ENCODE measurements at places on chromosomes 13 and 19.

DNA sequence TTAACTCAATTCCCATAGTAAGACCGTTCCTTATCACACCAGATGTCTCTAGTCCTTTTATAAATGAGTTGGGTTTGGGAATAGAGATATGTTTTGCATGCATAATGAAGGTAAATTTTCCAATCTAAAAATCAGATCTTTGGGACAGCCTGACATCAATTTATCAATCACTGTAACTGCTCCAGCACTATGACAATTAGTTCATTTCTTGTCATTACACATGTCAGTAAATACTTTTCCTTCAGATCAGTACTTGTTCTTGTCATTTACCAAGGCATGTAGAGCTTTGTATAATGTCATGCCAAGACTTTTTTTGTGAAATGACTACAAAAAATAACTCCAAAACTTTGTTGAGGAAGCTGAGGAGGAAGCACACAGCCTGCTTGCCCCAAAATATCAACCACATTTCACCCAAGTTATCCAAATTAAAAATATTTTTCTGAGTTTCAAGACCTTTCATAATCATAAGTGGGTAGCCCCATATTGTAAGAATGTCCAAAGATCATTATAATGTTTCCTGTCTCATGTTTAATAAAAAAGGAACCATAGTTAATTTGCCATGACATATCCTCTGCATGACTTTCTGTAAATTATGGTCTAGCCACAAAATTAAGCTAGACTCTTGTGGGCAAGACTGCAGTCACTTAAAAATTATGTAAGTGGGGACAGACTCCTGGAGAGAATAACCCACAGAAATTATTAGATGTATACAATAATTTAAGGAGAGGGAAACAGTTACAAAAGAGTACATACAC lies 586.8 kb downstream of the TBC1D4 start:
- no peak for DNase-seq

- no peak for DNase-seq
Observed at GRCh38 chr13:49347650-49348385, 96.0 kb downstream of the CAB39L start.

DNA sequence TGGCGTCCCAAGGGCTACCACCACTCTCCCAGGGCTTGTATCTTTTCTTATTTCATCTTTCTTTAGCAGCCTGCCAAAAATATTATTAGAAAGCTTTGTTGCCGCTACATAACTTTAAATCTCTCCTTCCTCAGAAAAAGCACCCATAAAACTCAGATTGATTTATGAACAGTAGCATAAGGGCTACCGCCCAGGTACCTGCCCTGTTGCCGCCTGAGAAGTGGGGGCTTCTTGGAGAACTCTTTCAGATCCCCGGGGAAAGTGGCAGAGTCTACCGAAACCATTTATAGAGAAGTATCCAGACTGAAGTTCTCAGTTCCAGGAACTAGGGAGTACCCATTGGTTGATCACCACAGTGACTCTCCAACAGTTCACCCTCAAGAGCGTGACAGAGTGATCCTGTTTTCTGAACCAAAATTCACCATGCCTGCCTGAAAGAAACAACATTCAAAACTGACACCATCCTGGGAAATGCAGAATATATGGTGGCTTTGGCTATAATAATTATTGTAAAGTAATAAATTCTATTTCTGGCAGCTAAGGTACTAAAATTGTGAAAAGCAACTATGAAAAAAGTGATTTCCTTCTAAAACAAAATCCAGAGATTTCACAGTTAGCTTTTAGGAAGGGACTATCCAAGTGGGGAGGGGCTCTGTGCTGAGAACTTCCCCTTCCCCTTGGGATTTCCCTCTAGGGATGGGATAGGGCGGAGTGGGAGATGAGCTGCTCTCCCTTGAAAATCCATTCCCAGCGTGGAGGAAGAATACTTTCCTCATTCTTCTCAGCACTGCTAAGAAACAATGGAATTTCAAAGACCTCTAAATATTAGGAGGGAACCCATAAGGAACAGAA lies 877 bp upstream of the N4BP2L1 start:
- DNase-seq, result no peak

- no peak for DNase-seq
Observed at GRCh38 chr13:112185466-112185865, 118.5 kb downstream of the SOX1 start.

DNA sequence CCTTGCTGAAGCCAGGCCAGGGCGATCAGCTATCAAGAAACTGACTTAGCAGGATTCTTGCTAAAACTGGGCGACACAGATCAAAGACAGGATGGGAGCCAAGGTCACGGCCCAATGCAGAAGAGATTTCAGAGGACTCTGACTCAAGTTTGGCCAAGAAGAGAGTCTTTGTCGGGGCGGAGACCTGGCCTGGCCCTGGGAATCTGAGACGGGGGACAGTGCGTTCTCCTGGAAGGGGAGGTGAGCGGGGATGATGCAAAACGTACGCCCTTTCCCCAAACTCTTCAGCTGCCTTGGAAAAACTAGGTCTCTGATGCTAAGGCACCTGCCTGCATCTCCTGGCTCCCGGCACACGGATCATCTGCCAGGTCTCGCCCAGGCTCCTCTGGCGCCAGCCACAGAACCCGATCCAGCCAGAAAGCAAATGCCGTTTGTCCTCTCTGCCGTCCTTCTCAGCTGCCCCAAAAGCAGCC lies 9.8 kb downstream of the MVB12A start:
- DNase-seq, result no peak

- DNase-seq, result no peak
Observed at GRCh38 chr19:15453091-15453578, 3.4 kb upstream of the WIZ start.

DNA sequence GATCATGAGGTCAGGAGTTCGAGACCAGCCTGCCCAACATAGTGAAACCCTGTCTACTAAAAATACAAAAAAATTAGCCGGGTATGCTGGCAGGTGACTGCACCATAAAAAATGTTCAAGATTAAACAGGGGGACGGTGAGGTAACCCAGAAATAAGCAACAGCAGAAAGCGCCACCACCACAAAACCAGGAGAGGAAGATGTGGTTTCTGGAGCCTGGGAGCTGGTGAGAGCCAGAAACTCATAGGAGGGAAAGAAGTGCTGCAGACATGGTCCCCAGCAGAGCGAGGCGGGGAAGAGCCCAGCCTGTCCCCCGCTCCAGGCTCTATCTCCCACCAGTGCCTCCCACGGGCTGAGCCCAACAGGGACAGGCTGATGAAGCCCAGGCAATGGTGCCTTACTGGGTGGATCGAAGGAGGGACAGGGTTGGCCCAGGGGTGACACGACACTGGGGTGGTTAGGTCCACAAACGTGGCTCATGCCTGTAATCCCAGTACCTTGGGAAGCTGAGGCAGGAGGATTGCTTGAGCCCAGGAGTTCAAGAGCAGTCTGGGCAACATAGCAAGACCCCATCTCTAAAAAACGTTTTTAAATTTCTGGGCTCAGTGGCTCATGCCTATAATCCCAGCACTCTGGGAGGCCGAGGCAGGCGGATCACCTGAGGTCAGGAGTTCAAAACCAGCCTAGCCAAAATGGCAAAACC lies 19.0 kb downstream of the SPC24 start:
- no peak for DNase-seq

DNA sequence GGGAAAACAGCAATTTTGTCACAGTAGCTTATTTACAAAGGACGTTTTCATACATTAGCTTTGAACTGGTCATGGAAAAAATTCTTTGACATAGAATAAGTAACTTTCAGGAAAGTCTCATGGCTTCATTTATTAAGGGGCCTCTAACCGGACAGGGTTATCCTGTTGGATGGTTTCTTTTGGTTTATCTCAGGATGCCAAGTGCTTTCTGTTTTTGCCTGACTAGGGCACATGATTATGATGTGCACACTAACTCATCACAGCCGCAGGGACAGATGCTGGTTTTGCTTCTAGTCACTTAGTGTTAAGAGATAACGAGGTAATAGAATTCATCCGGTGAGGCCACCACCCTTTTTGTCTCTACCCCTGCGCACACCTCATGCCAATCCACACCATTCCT lies 53.0 kb downstream of the TGDS start:
- DNase-seq, result no peak

GRCh38 chr19:10431943-10432735 lies 11.8 kb downstream of the PDE4A start:
- DNase-seq, result no peak

GRCh38 chr13:43908156-43909126 lies 28.7 kb downstream of the LACC1 start:
- DNase-seq, result peak; percentile 18

GRCh38 chr19:1751367-1752008 lies 1.8 kb upstream of the ONECUT3 start:
- no peak for DNase-seq

DNA sequence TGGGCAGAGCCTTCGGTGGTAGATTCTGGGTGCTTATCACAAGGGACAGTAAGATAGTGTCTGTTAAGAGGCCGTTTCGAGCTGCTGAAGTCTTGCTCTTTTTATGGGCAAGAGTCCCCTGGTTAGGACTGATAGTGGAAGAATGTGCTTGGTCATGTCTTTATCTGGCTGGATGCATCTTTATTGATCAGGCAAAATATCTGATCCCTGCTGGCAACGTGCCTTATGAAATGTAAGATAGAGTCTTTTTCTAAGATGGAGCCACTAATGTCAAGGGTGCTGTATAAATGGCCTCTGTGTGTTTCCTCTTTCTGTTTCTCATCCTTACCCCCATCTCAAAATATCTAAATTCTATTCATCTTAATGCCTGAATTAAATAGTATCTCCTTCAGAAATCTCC lies 53.3 kb downstream of the MYO16 start:
- no peak for DNase-seq

- no peak for DNase-seq
Observed at GRCh38 chr13:77285098-77285497, 41.8 kb downstream of the MYCBP2 start.

DNA sequence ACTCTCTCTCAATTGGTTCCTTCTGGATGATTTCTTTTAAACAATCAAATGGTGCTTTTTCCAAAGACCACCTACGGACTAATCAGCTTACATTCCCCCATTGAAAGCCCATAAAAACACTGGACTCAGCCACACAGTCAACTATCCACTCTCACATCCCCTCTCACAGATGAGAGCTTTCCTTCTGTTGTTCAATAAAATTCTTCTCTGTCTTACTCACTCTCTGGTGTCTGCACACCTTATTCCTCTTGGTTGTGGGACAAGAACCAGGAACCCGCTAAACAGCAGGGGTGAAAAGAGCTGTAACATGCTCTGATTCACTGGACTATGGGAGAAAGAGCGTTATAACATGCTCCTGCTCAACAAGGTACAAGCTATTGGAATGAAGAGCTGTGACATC lies 2896.2 kb downstream of the PCDH9 start:
- DNase-seq, result no peak

GRCh38 chr19:42427313-42427712 lies at the start of gene LIPE:
LIPE (minus strand) TSS chr19:42427388; CDS start chr19:42427149, 239 bp downstream.
- DNase-seq, result no peak

- no peak for DNase-seq
Observed at GRCh38 chr13:88623150-88623549, 952.0 kb downstream of the SLITRK5 start.
